Uterus (tissue), 4 donors: ENCODE measurements at places on chromosomes 1 and 21. TPM values are rescaled to one million over a fixed set of nuclear protein-coding genes. Genes with fewer than 3 reads are reported as not detected.

The TAL1 gene
- total RNA-seq, result 15.1 TPM

The TLR5 gene
- total RNA-seq, result 9.9 TPM

The TMEM51 gene
- 45.0 TPM for total RNA-seq

The LRRC71 gene
- total RNA-seq, result not detected

The SPTA1 gene
- 5.9 TPM for total RNA-seq

The CLDN17 gene
- not detected for total RNA-seq

The SPRR2F gene
- not detected for total RNA-seq

The LCE2B gene
- total RNA-seq, result not detected

The RAB3B gene
- total RNA-seq, result 0.69 TPM

The ATP8B2 gene
- 75.9 TPM for total RNA-seq

The SYCP1 gene
- total RNA-seq, result not detected

The FAM78B gene
- not detected for total RNA-seq

DNA sequence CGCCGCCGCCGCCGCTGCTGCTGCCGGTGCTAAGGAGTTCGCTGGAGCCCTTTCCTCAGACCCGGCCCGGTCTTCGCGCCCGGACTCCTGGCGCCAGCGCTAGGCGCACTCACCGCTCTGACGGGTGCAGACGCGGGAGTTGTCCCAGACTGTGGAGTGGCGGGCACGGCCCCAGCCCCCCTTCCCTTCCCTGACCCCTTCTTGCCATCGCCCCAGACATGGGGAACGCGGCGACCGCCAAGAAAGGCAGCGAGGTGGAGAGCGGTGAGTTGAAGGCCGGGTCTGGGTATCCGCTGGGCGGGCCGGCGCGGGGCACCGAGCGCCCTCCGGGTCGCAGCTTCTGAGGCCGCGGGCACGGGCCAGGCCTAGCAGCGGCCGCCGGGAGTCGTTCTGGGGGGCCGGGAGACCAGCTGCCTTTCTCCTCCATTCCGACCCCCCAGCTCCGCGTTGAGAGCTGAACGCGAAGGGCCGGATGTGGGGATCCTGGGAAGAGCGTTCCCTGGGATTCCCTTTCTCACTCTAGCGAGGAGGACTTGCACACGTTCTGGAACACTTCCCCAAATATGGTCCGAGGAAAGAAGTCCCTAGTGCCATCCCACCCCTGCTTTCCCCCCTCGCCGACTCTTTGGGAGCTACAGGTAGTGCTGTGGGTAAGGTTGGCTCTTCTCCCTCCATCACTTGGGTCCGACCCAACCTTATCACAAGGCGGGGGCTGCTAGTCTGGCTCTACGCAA lies 65.8 kb upstream of the PRKACB start:
- DNase-seq, result peak; percentile 27
- peak overlapping the region; percentile 93 for H3K27ac ChIP-seq
- H3K4me3 ChIP-seq, result peak overlapping the region; percentile 83
- no peaks in the 10 kb centered on the region for H3K36me3 ChIP-seq
- H3K4me1 ChIP-seq, result no peaks in the 10 kb centered on the region

DNA sequence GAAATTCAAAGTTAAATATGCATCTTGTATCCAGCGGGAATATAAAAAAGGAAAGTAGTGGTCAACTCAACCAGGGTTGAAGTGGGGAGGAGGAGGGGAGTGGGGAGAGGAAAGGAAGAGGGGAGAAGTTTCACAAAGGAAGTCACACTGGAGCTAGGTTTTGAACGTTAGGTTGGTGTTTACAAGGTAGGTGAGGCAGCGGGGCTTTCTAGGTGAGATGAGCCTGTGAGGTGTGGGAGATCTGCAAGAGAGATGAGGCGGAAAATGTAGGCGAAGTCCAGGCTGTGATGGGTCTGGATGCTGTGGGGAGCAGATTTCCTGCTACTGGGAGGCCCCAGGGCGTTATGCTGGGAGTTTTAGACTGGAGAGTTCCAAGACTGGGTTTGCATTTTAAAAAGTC lies 36.1 kb upstream of the IL20 start:
- no peak overlapping the region for H3K4me3 ChIP-seq
- no peaks in the 10 kb centered on the region for H3K4me1 ChIP-seq
- no peak overlapping the region for H3K27ac ChIP-seq
- no peaks in the 10 kb centered on the region for H3K27me3 ChIP-seq
- DNase-seq, result no peak

DNA sequence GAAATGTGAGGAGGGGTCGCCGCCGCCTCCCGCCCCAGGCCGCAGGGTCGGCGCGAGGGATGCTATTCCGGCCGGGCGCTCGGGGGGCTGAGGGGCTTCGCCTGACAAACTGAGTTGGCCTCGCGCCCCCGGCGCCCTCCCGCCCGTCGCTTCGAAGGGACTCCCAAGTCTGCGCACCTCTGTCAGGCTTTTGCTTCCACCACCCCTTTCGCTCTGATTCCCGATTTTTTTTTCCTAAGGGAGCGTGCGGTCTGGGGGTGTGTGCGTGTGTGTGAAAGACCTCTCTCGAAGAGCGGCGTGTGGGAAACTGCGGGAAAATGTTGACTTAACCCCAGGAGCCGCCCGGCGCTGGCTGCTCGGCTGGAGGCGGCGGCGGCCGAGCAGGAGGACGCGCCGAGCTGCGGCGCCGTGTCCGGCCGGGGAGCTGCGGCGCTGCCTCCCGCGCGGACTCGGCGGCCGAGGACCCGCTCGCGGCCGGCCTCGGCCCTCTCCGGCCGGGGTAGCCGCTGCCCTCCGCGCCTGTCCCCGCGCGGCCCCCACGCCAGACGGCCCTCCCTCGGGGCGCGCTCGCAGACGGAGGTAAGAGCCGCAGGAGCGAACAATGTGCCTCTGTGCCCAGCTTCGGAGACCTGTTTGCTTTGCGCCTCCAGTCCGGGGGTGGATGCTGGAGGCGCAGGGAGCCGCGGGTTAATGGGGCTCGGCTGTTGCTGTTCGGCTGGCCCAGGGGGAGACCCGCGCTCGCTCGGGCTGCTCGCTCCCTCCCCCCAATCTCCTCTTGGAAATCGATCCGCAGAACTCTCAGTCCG lies 1.1 kb downstream of the ADGRL2 start:
- peak overlapping the region; percentile 81 for H3K27ac ChIP-seq
- H3K4me1 ChIP-seq, result no peaks in the 10 kb centered on the region
- H3K27me3 ChIP-seq, result peaks cover 24% of the 10 kb centered on the region
- H3K36me3 ChIP-seq, result no peaks in the 10 kb centered on the region
- H3K4me3 ChIP-seq, result peak overlapping the region; percentile 37
- DNase-seq, result no peak

GRCh38 chr1:162159515-162159914 lies 90.0 kb downstream of the NOS1AP start:
- H3K36me3 ChIP-seq, result no peaks in the 10 kb centered on the region
- no peak overlapping the region for H3K27ac ChIP-seq
- H3K27me3 ChIP-seq, result no peaks in the 10 kb centered on the region
- H3K4me3 ChIP-seq, result no peak overlapping the region
- no peak for DNase-seq

DNA sequence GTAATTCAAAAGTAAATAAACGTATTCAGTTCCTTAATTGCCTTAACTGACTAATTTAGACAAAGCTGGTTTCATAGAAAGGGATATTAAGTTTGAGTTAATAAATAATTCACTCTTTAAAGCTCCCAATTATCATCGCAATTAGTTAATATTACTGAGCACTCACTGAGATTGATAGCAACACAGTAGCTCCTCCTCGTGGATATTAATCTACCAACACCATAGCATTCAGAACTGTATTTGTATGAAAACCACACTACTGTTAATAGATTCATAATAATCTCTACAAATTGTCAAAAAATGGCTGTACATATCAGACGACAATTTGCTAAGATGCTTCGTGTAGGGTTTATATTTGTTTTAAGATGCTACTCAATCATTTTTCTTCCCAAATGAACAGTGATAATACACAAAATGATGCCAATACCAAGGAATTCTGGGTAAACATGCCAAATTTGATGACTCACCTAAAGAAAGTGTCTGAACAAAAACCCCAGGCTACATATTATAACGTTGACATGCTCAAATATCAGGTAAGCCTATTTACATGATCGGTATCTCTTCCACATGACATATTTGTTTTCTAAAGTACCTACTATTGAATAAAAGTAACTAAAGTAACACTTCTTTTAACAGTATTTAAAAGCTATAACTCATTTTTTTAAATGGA lies 18.8 kb upstream of the DYNLT5 start:
- no peak overlapping the region for H3K27ac ChIP-seq
- no peaks in the 10 kb centered on the region for H3K27me3 ChIP-seq

- no peaks in the 10 kb centered on the region for H3K4me1 ChIP-seq
- no peaks in the 10 kb centered on the region for H3K36me3 ChIP-seq
- no peak overlapping the region for H3K27ac ChIP-seq
- DNase-seq, result no peak
These were observed 29.3 kb upstream of the USP1 start for GRCh38 chr1:62407398-62408009.

DNA sequence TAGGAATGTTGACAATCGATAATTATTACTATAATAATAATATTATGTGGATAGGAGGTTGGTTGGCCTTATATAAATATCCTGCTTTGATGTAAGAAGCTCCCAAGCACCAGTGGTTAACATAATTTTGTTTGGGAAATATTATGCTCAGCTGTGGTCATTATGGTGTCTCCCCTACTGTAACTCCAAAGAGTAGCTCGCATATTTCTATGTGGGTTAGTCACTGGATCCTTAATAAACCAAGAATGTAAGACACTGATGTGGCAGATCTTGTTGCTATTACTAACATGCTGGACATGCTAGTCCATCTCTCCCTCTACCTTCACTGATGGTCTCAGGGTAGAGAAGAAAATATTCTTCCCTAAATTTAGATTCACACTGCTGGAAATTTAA lies 79.2 kb upstream of the RALGPS2 start:
- no peak overlapping the region for H3K4me3 ChIP-seq
- no peaks in the 10 kb centered on the region for H3K27me3 ChIP-seq
- no peaks in the 10 kb centered on the region for H3K36me3 ChIP-seq
- no peaks in the 10 kb centered on the region for H3K4me1 ChIP-seq

DNA sequence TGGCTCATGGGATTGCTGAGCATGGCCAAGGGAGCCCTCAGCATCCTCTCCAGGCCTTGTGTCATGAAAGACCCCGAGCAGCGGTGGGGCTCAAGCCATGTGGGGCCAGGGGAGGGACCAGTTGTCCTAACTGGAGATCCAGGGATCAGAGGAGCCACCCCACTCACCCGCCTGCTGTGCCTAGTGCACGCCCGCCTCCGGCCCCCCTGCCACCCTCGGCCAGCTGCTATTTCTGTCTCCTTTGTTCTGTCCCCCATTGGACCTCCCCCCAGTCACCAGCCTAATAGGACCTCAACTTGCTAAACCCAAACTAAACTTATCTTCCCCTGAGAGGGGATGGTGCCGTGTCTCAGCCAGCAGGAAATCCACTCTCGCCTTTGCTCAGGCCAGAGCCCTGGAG lies 44.4 kb downstream of the TP73 start:
- DNase-seq, result no peak
- H3K4me3 ChIP-seq, result no peak overlapping the region
- H3K27me3 ChIP-seq, result no peaks in the 10 kb centered on the region
- no peaks in the 10 kb centered on the region for H3K4me1 ChIP-seq

DNA sequence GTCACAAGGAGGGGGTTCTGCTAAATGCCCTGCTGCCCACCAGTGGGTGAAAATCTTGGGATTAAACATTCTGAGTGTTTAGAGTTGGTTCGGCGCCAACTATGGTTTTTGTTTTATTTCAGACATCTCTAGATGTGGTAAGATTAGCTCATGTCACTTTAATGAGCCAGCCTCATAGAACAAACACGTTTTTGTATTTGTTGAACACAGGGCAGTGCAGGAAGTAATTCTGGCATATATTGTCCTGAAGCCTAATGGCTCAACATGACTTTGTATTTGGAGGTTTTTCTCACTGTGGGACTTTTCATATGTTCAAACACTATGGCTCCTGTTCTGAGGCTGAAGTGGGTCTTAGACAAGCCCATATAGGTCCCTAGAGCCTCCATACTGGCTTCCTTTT lies 107.8 kb downstream of the NGF start:
- H3K4me1 ChIP-seq, result no peaks in the 10 kb centered on the region
- no peak for DNase-seq
- H3K27me3 ChIP-seq, result no peaks in the 10 kb centered on the region
- no peaks in the 10 kb centered on the region for H3K36me3 ChIP-seq

GRCh38 chr1:201585901-201586300 lies 47.0 kb downstream of the NAV1 start:
- H3K4me3 ChIP-seq, result no peak overlapping the region
- no peaks in the 10 kb centered on the region for H3K27me3 ChIP-seq
- H3K4me1 ChIP-seq, result no peaks in the 10 kb centered on the region
- no peak for DNase-seq
- H3K27ac ChIP-seq, result no peak overlapping the region

- H3K36me3 ChIP-seq, result no peaks in the 10 kb centered on the region
- peaks cover 3% of the 10 kb centered on the region for H3K4me1 ChIP-seq
- peak overlapping the region; percentile 88 for H3K27ac ChIP-seq
These were observed 17.9 kb upstream of the FMOD start for GRCh38 chr1:203368624-203369451.

GRCh38 chr1:9078015-9078751 lies 8.7 kb upstream of the SLC2A5 start:
- no peaks in the 10 kb centered on the region for H3K4me1 ChIP-seq
- H3K27ac ChIP-seq, result no peak overlapping the region
- H3K36me3 ChIP-seq, result no peaks in the 10 kb centered on the region
- no peak overlapping the region for H3K4me3 ChIP-seq

- no peak overlapping the region for H3K27ac ChIP-seq
- no peak for DNase-seq
- H3K4me3 ChIP-seq, result no peak overlapping the region
- H3K36me3 ChIP-seq, result no peaks in the 10 kb centered on the region
- H3K27me3 ChIP-seq, result no peaks in the 10 kb centered on the region
- no peaks in the 10 kb centered on the region for H3K4me1 ChIP-seq
These were observed 266.2 kb downstream of the FAF1 start for GRCh38 chr1:50693829-50694228.

GRCh38 chr1:77253211-77253610 lies 28.6 kb upstream of the AK5 start:
- H3K4me3 ChIP-seq, result no peak overlapping the region
- H3K4me1 ChIP-seq, result no peaks in the 10 kb centered on the region
- no peak for DNase-seq
- no peak overlapping the region for H3K27ac ChIP-seq

GRCh38 chr21:15247613-15248012 lies 182.8 kb upstream of the NRIP1 start:
- H3K27ac ChIP-seq, result no peak overlapping the region
- H3K4me1 ChIP-seq, result no peaks in the 10 kb centered on the region
- DNase-seq, result no peak
- H3K27me3 ChIP-seq, result no peaks in the 10 kb centered on the region
- no peak overlapping the region for H3K4me3 ChIP-seq

- DNase-seq, result no peak
- no peaks in the 10 kb centered on the region for H3K27me3 ChIP-seq
- H3K27ac ChIP-seq, result no peak overlapping the region
These were observed 26.4 kb downstream of the SHISAL2A start for GRCh38 chr1:52659356-52659755.

DNA sequence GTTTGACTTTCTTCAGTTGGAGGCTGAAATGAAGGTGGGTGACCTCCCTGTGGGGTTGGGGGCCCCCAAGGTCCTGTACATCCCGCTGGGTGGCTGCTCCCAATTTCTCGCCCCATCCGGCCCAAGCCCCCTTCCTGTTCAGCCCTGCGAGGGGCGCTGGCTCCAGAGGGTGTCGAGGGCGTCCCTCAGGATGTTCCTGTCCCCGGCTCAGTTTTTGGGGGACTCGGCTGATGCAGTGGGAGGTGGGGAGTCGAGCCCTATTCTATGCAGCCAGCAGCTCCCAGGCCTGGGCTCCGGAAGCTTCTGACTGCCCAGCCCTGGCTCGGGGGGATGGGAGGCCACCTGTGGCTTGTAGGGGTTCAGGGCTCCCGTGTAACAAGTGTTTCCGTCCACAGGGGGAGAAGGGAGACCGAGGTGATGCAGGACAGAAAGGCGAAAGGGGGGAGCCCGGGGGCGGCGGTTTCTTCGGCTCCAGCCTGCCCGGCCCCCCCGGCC lies 38.2 kb downstream of the SLC19A1 start:
- no peaks in the 10 kb centered on the region for H3K36me3 ChIP-seq
- H3K27ac ChIP-seq, result no peak overlapping the region
- H3K27me3 ChIP-seq, result no peaks in the 10 kb centered on the region
- DNase-seq, result no peak
